SHP77 treated with DMSO at 0.1 percent for 48 hours (cell line): ENCODE measurements at places on chromosomes 4 and X.

GRCh38 chr4:114021451-114021850, 42.0 kb upstream of the ARSJ start:
- no peak for DNase-seq

DNA sequence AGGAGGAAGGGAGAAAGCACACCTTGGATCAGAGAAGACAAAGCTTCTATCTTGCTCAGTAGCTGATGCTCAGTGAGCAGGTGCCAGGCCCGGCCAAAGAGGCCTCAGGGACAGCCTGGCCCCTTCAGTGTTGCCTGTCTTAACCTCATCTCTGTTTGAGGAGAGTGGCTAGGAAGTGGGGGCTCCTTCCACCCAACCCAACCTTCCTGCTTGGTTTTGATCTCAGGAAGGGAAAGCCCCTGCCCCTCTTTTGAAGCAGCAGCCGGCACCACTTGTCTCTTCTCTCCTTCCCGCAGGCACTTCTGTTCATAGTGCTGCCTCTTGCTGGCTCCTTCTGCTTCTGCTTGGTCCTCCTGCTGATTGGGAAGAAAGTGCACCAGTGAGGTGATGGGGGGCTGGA, 2.4 kb upstream of the AFF2 start:
- DNase-seq: no peak

- no peak for DNase-seq
Measured at GRCh38 chrX:129748305-129748704, 9.5 kb downstream of the XPNPEP2 start.

- DNase-seq: no peak
Measured at GRCh38 chr4:141541851-141542250, 94.5 kb upstream of the IL15 start.

- no peak for DNase-seq
Measured at GRCh38 chrX:13147733-13148132, 103.3 kb upstream of the FAM9C start.

DNA sequence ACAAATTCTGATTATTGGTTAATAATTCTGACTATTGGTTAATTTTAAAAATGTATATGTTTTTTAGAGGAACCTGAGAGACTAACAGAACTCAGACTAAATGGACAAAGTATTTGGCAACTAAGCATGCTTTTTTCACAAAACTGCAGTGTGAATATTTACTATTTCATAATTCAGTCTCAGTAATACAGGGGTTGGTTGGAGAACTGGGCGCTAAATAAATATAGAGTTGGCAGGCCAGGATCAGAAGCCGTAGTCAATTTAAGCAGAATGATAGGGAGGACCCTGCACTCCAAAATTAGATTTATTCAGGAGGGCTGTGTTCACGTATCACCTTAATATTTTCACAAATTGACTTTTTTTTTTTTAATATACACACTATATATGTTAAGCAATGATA, 5.8 kb downstream of the TIGD2 start:
- DNase-seq: no peak

GRCh38 chr4:15717657-15718416, 15.0 kb downstream of the BST1 start:
- no peak for DNase-seq

GRCh38 chrX:8403988-8404387, 60.6 kb upstream of the VCX3B start:
- DNase-seq: no peak
